ENCODE measurements at places on chromosomes 2 and 18.

DNA sequence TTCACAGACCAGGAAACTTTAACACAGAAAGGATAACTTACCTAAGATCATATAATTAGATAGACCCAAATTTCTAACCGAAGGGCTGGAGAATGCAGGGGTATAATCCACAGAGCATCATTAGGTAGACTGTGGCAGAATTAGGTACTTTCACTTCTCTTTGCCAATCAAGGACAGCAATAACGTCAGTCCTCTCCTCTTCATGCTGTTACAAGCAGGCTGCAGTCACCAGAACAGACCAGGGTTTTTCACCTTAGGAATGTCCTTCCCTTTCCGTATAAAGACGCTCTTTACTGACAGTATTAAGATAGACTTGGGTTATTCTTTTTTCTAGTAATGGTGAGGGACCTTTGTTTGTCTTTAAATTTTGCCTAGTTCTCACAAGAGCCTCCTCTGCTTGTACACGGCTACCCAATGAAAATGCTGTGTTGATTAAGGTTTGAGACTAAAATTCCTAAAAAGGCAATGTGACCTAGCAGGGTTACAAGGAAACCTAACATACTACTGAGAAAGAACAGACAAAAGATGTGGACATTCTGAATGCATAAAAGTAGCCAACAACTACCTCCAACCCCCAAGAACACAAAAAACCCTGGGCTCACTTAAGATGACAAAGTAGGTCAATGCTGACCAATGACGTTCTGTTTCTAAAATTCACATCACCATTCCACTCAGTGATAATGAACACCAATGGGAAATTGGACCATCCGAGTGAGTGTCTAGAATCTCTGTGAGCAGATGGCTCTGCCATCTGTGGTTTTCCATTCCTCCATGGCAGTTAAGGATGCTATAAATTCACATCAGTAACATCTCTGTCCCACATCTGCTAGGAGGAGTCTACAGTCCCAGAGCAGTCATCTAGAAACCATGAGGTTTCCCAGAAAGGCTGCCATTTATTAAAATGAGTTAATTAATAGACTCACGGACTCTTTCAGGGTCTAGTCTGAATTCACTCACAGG lies 2.1 kb downstream of the PDIA6 start:
- no peak for DNase-seq

DNA sequence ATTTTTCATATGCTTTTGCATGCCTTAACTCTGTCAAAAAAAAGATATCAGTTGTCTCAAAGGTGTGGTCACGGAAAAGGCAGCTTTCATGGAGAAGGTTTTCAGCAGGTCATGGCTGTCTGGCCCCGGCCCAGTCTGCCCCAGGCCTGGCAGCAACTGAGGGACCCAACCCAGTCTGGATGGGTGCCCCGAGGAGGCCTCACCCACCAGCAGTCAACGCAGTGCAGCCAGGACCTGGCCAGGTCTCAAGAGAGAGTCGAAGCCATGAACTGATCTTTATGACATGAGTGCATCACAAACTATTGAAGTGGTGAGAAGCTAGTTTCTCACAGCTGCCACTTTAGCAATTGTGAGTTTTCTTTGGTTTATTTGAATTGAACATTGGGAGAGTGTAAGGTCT lies 7.9 kb downstream of the TUBB6 start:
- DNase-seq, result no peak

DNA sequence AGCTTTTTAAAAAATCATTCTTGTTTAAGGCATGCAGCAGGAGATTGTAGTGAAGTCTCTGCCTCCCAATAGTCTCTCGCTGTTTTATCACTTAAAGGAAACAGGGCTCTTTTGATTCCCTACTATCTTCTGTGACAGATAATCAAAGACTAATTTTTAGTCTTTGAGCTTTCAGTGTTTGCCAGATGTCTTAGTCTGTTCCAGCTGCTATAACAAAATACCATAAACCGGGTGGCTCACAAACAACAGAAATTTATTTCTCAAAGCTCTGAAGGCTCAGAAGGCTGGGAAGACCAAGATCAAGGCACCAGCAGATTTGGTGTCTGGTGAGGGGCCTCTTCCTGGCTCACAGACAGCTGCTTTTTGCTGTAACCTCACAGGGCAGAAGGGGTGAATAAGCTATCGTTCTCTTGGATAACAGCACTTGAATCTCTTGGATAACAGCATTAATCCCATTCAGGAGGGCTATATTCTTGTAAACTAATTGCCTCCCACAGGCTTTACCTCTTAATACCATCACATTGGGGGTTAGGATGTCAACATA lies 37.8 kb upstream of the STAT4 start:
- no peak for DNase-seq

- no peak for DNase-seq
Observed at GRCh38 chr2:26076001-26076587, 42.2 kb downstream of the RAB10 start.

DNA sequence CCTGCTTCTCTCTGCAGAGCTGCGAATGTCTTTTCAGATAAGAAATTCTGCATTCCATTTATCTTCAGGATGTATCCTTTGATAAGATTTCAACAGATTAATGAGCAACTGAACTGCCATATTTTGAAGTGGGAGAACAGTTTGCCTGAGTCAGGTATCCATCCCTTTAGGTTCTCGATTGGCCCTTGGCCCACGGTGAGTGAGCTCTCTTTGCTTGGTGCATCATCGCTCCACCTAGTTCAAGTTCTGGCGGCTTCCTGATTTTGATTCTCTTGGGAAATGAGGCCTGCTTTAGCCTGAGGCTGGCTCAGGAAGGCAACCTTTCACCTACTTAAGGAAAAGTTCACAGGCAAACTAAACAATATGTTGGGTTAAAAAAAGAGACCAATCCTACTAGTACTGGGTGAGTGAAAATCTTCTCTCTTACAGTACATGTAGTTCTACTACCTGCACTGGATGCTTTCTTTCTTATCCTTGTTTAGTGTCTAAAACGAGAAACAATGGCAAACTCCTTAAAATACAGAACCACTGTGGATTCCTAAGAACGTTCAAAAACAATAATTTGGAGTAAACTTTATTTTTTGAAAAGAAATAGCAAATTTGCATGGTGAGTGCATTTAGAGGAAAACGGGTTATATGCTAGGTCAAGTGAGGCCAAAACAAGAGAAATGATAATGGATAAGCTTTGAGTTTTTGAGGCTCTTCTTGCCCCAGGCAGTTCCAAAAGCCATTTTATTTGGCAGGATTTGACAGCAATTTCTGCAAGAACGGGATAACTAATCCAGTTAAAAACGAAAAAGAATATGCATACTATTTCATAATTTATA lies 837 bp upstream of the ACSL3 start:
- DNase-seq, result no peak

DNA sequence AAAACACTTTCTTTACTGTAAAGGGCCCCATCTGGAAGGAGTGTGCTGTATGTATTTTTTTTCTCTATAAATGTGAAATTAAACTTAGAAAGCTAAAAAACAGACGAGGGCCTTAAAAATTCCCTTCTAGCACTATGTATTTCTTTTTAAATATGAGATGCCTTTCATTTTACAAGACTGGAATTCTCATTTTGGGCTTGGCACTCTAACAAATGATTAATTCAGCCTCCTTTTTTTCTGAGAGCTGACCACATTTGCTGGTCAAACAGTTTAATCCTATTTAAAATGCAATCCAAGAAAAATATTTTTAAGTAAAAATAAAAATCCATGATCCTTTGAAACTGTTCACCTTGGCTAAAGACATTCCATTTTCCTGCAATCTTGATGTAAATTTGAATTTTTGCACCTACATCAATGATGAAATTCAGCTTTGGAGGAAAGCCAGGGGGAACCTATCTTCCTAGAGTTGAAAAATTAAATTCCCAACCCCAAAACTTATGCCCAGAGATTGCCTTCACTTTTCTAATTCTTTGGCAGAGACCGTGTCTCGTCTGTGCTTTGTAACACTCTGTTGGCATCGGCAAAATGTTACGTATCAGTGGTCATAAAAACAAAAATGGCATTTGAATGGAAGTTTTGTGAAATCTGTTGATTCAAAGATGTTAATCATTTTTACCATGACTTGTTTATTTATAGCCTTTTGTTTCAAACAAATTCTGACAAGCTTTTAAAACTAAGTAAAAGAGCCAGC lies 284.5 kb downstream of the ZNF521 start:
- no peak for DNase-seq

GRCh38 chr2:46847185-46847710 lies 68.4 kb downstream of the MCFD2 start:
- DNase-seq, result no peak

All from chondrocyte (in vitro differentiated cells).